ENCODE measurements at places on chromosomes 5 and 9. TPM values are rescaled to one million over a fixed set of nuclear protein-coding genes. Genes with fewer than 3 reads are reported as not detected.

Gene PLCXD3
- total RNA-seq = not detected

Gene AGXT2
- total RNA-seq = not detected

Gene STOML2
- total RNA-seq = 165 TPM

Gene PTGS1
- total RNA-seq = not detected

Gene IL17B
- not detected for total RNA-seq

Gene HSPA5
- 136 TPM for total RNA-seq

DNA sequence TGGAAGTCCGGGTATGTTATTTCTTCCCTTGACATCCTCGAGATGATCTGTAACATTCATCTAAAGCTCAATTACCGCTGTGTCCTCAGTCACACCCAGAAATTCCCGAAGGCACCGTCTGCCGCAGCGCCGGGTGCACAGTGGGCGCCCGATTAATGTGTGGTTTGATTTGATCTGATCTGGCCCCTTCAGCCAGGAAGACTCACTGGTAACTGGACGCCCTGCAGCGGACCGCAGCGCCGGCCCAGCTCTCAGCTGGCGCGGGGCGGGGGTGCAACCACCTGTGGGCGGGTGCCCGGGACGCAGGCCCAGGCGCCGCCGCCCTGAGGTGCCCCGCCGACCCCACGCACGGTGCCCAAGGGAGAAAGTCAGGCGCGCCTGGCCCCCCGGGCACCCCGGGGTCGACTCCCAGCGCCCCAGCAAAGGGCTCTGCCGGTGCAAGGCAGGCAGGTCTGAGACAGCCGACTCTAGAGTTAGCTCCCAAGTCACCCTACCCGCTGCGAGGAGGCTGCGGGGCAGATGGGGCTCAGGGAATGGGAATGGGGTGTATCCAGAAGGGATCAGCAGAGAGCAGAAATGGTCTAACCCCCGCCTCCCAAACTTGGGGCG is 1.7 kb downstream of the EPB41L4B start:
- DNase-seq = no peak

DNA sequence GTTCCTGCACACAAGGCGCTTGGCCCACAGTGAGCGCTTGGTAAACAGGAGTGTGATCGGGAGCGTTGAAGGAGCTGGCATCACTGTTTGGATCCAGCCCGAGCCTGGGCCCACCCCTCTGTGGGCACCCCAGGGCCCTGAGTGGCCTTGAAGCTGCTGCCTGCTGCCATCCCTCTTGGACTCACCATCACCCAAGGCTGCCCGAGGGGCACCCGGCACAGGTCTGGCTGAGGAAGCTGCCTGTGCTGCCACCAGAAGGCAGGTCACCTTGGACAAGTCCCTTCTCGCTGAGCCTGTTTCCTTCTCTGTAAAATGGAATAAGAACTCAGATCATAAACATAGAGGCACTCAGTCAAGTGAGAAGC is 53.6 kb downstream of the LRSAM1 start:
- DNase-seq = no peak

- DNase-seq = no peak
Measured at GRCh38 chr9:88807426-88807825, 183.8 kb upstream of the S1PR3 start.

GRCh38 chr5:116970318-116970717 is 395.7 kb upstream of the SEMA6A start:
- no peak for DNase-seq

- peak; percentile 87 for DNase-seq
Measured at GRCh38 chr5:151659001-151659754, 27.5 kb downstream of the SPARC start.

DNA sequence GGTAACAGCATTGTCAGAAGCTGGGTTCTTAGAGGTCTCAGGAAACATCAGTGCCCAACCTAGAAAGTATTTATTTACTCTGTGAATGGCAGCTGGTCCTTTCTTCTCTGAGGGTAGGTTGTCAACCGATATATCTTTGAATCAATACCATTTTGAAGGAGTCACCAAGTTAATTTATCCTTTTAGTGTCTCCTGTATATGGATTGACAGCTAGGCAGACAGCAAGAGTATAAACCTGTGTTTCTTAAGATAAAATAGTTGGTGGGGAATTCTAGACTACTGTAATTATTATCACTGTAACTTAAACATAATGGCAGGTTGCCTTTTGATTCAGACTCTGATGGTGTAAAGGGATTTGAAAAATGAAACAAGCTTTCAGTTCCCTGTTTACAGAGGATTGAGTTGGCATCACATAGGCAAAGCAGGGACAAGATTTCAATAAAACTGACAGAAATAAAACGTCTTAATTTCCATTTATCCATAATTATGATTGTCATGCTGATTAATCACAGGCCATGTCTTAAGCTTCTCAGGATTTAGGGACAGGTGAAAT is 190.8 kb upstream of the HAPLN1 start:
- no peak for DNase-seq

GRCh38 chr9:93869088-93869487 is 86.1 kb downstream of the BARX1 start:
- no peak for DNase-seq

Data from activated naive CD4-positive, alpha-beta T cell treated with anti-CD3 and anti-CD28 coated beads for 36 hours (primary cell).